DMS153 (cell line): ENCODE measurements at places on chromosomes 5 and 9.

- DNase-seq: no peak
Measured at GRCh38 chr5:119032656-119033055, 38.2 kb upstream of the DMXL1 start.

DNA sequence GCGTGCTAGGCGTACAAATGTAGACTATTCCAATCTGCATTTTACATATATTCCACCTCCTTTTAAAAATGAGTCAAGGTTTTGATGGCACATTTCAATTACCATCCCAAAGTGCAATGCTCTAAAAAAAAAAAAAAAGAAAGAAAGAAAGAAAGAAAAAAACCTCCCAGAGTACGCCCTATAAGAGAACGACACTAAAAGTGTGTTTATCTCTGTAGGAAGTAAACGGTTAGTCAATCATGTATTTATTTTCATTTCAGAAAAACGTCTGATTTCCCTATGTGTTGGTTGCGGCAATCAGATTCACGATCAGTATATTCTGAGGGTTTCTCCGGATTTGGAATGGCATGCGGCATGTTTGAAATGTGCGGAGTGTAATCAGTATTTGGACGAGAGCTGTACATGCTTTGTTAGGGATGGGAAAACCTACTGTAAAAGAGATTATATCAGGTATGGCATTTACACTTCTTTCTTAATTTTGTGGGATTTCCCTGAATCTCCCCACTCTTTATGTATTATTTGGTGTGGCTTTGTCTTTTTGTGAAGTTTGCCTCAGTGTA is 1.1 kb downstream of the ISL1 start:
- DNase-seq: no peak

GRCh38 chr5:33417632-33418031 is 23.1 kb upstream of the TARS1 start:
- DNase-seq: no peak

DNA sequence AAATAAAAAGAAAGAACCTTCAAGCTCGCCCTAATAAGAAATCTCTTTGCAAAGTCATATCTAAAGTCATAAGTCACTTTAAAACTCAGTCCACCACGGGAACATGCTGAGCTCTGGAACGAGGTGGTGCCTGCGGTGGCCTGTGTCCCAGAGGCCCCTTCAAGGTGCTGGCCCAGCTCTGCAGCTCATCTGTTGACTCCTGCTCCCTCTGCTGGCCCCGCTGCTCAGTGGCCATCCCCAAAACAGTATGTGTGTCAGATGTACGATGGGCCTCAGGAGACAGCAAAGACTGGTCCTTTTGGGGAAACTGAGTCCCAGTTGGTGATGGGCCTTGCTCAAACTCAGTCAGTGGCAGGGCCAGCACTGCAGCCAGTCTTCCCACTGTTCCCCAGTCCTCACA is 22.8 kb upstream of the FOXB2 start:
- DNase-seq: no peak

- DNase-seq: no peak
Measured at GRCh38 chr9:130639866-130640555, 24.4 kb upstream of the PRDM12 start.

DNA sequence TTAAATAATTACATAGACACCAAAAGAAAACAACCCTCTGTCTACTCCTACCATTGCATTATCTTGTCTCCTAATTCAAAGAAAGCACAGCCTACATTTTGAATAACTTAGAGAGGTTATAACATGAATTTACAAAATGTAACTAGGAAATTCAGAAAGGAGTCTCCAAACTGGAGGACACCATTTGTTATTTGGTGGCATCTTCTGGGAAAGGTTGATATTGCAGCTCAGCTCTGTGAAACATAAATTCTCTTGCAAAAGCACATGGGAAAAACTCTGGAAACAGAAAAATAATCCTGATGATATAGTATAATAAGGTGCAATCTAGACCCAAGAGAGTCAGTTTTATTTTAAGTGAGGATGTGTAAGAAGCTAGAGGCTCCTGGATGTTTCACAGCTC is 215.3 kb downstream of the MLLT3 start:
- no peak for DNase-seq

DNA sequence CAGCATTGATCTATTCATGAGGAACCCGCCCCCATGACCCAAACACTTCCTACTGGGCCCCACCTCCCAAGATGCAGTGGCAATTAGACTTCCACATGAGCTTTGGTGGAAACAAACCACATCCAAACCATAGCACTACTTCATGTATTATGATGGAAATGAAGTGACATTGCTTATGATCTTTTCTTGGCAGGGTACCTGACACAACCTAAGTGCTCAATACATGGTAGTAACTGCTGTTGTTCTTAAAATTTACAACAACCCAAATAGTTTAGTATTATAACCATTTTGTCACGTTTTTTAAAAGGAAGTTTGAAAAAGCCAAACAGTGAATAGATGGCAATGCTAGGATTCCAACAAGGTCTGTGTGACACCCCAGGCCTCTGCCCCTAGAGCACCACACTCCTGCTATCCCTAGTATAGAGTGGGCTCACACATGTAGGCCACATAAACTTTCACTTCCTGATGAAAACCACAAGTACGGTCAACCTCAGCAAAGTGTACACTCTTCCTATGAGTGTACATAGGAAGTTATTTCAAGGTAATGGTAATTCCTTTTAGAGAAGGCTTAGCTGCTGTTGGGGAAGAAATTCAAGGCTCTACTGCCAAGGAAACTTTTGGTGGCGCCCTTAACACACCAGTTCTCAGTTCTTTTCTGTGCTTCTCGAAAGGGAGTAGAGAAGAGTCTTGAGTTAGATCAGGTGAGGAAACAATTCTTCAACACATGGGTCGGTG is 97.6 kb downstream of the ARSB start:
- no peak for DNase-seq

- no peak for DNase-seq
Measured at GRCh38 chr9:73006986-73007385, 54.1 kb upstream of the ALDH1A1 start.

GRCh38 chr9:83646500-83647239 is 23.7 kb downstream of the IDNK start:
- DNase-seq: no peak

DNA sequence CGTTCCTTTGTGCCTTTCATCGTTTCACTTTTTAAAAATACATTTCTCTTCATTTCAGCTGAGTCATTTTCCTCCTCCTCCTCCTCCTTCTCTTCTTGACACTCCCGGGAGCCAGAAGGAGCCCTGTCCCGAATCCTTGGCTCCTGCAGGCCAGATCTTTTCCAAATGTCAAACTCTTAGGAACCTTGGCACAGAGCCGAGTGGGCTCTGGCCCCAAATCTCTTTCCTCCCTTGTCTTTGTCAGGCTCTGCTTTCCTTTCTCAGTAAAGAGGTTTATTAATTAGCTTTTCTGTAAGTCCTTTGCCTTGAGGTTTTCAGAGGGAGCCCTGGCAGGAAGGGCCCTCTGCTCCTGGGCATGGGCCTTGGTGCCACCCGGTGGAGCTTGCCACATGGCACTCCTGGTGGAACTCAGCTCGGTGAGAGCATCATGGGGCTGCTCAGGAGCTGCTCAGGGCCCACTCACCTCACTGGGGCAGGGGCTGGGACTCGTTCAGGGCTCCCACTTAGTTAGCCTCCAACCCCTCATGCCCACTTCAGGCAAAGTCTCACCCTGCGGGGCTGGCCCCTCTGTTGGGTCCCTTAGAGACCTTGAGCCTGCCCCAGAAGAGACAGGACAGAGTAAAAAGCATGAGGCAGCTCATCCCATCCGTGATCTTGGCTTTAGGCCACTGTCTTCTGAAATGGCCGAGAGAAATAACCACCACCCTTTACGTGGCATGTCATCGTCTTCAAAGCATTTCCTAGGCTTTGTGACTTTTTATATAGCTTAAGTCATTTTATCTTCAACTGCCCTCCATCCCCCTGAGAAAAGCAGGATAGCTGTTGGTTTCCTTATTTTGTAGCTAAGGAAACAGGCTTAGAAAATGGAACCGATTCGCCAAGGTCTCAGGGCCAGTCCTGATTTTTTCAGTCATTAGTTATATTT is 17.1 kb downstream of the STC2 start:
- no peak for DNase-seq

- DNase-seq: peak; percentile 86
Measured at GRCh38 chr9:130283539-130284248, 18.1 kb downstream of the HMCN2 start.

- DNase-seq: no peak
Measured at GRCh38 chr9:109555215-109555614, 57.1 kb upstream of the PTPN3 start.

DNA sequence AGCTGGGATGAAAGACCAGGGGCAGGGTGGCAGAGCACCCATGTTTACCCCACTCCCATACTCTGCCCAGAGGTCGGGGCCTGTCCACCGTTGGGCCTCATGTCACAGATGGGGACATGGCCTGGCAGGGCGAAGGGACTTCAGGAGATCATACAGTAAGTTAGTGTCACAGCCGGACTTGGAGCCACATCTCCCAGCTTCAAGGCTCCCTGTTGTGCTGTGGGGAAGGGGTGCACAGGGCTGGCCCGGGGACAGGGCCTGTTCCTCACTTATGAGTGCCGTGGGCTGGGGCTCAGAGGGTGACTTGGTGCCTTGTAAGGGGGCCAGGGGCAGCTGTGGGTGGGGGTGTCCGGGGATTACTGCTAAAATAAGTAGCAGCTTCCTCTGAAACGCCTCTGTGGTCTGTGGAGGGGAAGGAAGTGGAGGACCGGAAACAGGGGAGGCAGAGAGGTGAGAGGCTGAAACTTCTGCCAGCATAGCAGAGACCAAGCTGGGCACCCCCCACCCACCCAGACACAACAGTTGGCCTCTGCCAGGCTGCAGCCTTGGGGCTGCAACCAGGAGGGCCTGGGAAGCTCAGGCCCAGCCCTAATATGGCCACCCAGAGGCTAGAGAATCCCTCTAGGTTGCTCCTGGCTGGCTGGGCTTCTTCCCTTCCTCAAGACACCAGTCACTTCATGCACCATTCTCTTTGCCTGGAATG is 41.1 kb upstream of the NEK6 start:
- DNase-seq: no peak

GRCh38 chr5:150105928-150106615 is 19.7 kb upstream of the CSF1R start:
- DNase-seq: no peak

GRCh38 chr9:116061546-116062205 is 91.9 kb upstream of the PAPPA start:
- DNase-seq: no peak

- DNase-seq: no peak
Measured at GRCh38 chr5:118467103-118467502, 521.2 kb downstream of the DTWD2 start.

GRCh38 chr5:180641566-180641900 is 7.9 kb downstream of the FLT4 start:
- no peak for DNase-seq

DNA sequence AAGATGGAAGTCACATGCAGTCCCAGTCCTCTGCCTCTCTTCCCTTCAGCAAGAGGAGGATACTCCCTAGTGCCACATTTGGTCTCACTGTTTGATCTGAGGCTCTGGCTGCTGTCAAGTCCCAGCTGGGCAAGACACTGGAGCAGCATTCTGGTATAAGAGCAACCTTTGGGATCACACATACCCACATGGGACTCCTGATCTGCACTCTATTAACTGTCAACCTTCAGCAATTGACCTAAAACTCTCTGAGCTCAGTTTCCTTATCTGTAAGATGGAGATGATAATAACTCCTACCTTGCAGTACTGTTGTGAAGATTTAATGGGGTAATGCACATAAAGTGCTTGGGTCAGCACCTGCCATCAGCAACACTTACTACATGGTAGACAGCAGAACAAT is 437.9 kb downstream of the PIK3R1 start:
- DNase-seq: no peak

DNA sequence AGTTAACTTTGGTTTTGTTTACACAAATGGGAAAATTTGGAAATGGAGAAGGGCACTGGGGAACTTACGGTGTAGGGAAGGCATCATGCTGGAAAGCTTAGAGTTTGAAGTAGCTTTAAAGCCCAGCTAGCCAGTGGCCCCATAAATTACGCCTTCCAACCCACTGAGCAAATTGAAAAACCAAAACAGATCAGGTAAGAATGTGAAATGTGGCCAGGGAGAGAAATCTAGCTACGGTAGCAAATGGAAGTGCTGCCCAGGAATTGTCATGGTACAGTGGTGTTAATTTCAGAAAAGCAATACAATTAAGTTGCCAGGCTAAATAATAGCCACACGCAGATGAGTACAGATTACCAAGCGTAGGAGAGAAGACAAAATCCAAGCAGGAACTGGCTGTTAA is 654.8 kb downstream of the PRELID2 start:
- DNase-seq: no peak

DNA sequence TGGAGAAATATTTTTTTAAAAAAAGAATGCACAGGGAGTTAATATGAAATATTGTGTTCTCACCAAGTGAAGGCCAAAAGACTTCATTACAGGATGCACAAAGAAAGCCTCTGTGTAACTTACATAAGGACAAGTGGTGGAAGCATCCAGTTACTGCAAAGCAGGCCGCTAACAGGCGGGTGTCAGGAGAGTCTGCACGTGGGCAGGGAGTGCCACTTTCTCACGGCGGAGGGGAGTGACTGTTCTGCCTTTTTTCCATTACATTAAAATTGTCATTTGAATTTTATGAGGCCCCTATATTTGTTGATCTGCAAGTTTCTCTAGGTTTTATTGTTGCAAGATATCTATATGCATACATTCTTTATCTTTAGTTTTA is 28.1 kb upstream of the SPATA31E1 start:
- no peak for DNase-seq

DNA sequence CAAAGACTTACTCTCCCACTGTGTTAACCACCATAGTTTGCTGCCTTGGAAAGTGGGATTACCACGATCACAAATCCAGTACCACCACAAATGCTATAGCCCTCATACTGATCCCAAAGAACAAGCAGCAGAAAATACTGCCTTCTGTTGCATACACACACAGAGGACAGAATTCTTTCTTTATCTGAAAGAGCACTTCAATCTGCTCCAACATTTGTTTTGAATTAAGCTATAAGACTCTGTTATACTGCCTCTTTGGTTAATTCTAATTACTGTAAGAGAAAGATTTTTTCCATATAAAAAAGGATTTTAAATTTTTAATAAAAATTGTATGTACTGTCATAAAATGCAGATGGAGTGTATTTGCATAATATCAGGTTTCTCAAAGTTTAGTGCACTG is 69.8 kb downstream of the YIPF5 start:
- no peak for DNase-seq

DNA sequence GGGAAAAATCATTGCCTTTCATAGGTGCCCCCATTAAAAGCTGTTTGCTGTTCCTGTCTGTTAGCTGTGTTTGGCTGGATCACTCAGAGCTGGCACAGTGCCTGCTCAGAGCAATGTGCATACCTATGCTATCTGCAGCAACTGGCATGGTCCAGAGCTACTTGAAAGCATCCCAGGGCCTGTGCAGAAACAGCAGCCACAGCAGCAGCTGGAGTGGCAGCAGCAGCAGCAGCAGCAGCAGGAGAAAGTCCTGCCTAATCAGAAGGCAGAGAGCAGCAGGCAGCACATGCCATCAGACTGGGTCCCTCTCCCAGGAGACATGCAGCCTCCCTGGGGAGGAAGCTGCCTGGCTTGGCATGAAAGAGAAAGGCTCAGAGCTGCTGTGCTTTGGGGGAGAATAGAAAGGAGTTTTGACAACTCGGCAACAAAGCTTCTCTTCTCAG is 243.8 kb upstream of the WWC1 start:
- no peak for DNase-seq
